ENCODE measurements at places on chromosomes 3 and 15.
A peak's percentile ranks its signal among the peaks of the same experiment; 100 is the strongest.

GRCh38 chr15:49573421-49573820 is 47.2 kb downstream of the FAM227B start:
- DNase-seq = no peak

DNA sequence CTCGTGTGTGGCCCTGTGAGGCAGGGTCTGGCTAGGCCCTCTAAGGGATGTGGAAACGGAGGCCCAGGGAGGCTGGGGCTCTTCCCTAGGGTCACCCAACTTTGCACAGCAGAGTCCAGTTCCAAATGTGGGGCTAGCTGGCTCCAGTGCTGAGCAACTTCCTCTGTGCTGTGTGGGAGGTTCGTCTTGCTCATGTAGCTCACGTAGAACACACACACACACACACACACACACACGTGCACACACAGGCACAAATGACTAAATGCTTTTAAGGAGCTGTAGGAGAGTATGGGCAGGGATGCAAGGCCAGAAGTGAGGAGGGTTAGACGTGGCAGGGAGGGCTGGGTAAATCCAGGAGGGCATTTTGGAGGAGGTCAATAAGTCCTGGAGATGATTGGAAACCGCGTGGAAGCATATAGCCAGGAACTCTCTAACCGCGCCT is 213.8 kb downstream of the RPLP1 start:
- DNase-seq = peak; percentile 6

- no peak for DNase-seq
These were observed 540.9 kb downstream of the MAGI1 start for GRCh38 chr3:65497846-65498245.

GRCh38 chr3:194817936-194818335 is 132.3 kb downstream of the FAM43A start:
- DNase-seq = no peak

GRCh38 chr3:85591451-85591850 is 632.7 kb downstream of the CADM2 start:
- DNase-seq = peak; percentile 35

DNA sequence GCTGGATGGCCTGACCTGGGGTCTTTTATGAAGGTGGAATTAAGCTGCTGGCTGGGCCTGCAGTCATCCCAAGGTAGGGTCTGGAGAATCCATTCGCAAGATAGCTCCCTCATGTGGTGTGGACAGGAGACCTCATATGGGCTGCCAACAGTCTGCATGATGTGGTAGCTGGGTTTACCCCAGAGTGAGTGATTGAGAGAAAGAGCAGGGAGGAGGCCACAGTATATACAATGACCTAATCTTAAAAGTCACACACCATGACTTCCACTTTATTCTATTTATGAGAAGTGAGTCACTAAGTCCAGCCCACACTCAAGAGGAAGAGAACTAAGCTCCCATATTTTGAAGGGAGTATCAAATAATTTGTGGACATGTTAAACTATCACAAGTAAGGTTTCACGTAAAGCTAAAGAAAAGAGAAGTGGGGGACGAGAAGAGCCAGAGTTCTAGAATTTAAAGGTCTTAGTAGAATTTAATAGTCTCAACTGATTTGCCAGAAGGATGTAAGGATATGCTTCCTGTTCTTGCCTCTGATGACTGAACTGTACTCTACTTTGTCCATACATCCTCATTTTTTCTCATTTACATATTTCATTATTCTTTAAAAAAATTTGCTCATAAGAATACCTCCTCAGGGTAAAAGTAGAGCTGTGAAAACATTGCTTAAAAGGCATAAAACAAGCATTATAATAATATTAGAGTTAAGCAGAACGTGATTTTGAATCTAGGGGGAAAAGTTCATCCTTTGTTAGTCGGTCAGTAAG is 184.4 kb downstream of the PEX5L start:
- peak; percentile 6 for DNase-seq

- no peak for DNase-seq
These were observed 13.7 kb upstream of the SEMA3B start for GRCh38 chr3:50255251-50255615.

GRCh38 chr3:123807820-123808219 is 76.3 kb downstream of the MYLK start:
- DNase-seq = no peak

GRCh38 chr3:48467473-48468267 is 21.1 kb downstream of the ATRIP start:
- DNase-seq = no peak

- DNase-seq = no peak
These were observed 1298.6 kb downstream of the SI start for GRCh38 chr3:163779396-163780344.

- no peak for DNase-seq
These were observed 127.1 kb upstream of the ANKRD28 start for GRCh38 chr3:15924914-15925313.

DNA sequence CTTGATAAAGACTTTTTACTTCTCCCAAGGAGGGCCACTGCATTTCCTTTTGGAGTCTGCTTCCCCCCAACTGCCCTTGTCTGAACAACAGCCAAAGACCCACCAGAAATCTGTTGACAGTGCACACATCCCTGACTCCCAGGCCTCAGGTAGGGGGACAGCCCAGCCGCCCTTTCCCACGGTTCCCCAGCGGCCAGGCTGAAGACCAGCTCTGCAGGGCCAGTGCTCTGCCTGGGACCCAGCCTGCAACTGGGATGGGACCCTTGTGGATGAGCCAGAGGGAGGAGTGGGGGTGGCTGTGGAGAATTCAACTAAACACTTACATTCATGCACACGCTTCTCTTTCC is 8.1 kb upstream of the PRR23E start:
- no peak for DNase-seq

- DNase-seq = no peak
These were observed 246.1 kb downstream of the NFKBIZ start for GRCh38 chr3:102095383-102095782.

DNA sequence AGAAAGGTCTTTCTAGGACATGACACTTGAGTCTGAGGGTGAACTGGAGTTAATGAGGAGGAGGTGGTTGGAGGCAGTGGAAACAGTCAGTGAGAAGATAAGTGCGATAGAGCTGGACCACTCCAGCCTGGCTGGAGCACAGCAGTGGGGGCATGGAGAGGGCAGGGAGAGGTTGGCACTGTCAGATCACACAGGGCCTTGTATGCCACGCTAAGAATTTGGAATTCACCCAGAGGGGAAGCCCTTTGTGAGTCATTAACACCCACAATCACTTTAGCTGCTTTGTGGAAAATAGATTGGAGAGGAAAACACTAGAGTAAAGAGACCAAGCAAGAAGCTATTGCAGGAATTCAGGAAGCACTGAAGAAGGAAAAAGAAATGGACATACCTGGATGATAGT is 83.3 kb downstream of the ZNF621 start:
- no peak for DNase-seq

DNA sequence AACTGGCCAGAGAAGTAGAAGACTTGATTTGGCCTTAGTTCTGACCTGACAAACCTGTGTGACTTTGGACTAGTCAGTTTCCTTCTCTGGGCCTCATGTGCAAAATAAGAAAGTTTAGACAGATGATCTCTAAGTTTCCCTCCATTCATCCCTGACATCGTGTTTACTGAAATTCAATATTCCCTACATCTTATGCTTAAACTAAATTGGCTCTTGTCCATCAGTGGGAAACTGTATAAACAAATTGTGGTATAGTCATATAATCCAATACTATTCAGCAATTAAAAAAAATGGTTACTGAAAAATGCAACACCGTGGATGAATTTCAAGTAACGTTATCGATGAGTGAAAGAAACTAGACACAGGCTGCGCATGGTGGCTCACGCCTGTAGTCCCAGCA is 64.4 kb upstream of the HRH1 start:
- no peak for DNase-seq

DNA sequence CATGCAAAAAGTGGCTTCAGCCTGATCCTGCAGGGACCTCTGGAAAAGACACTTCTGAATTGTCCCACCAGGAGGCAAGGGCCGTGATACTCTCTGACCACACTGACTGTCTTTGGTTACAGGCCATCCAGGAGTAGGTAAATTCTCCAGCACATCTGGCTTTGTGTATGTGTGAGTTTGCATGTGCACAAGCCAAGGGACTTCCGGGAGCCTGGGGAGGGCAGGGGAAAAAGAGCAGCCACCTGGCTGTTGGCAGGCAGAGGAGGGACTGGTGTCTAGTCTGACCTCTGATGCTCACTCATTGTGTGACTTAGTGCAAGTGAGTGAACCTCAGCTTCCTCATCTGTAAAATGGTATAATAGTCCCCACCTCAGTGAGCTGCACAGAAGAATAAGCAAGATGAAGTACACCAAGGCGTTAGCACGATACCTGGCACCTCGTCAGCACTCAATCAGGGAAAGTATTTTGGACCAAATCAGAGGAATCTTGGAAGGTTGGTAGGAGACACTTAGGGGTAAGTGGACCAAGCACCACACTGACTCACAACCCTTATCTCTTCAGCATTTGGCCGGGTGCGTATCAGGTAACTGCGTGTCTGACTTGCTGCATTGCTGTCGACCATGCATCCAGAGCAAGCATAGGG is 19.1 kb downstream of the KLHL6 start:
- DNase-seq = no peak

DNA sequence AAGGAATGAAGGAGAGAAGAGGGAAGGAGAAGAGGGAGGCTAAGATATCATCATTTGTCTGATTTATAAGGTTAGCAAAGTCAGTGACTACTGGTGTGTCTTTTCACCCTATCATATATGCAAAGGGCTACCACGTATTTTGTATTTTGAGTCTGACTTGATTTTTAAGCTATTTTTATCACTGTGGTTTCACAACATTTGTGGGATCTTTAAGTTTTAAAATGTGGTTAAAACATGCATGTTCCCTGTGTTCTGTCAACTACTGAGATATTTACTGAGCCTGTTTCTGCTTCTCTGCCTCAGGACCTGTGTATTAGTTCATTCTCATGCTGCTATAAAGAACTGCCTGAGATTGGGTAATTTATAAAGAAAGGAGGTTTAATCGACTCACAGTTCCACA is 22.5 kb upstream of the SPTSSB start:
- no peak for DNase-seq

DNA sequence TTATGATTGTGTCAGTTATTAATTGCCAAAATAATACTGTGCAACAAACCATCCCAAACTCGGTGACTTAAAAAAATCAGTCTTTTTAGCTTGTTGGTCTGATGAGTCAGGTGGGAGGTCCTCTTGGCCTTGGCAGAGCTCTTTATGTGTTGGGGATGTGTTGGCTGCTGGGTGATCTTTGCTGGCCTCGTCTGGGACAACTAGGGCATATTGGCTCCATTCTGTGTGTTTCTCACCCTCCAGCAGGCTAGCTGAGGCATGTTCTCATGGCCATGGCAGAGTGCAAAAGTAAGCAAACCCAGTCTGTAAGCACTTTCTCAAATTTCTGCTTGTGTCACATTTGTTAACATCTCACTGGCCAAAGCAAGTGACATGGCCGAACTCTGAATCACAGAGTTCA is 251.6 kb downstream of the RPLP1 start:
- DNase-seq = no peak

GRCh38 chr15:64067564-64068030 is 21.3 kb upstream of the DAPK2 start:
- DNase-seq = peak; percentile 24

- DNase-seq = no peak
These were observed 424.6 kb downstream of the GRM7 start for GRCh38 chr3:7285505-7285904.

DNA sequence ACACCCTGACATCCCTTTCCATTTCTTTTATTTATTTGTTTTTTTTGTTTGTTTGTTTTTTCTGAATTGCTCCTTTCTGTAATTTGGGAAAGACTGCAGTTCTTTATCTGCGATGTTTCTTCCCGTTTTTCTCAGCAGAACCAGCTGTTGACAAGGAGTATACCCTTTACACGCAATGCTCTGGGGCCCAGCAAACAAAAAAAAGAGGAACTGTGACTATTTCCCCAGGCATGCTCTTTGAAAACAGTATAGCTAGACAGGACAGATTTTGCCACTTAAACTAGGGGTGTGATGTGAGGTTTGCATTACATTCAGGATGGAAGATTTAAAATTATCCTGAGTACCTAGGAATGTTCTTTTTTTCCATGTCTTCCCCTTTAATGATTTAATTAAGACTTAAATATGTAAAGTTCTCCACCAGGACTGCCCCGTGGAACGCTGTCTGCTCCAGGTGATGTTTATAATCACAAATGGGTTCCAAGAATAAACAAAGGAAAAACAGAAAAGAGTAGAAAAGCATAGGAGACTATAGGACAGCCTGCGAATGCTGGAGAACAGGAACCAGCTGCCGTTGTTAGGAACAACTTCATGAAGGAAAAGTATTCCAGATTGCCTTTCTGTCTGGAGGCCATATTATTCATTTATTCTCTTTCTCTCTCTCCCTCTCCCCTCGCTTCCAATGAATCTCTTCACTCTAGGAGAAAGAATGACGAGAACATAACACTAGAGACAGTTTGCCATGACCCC is 43.3 kb downstream of the TGFBR2 start:
- DNase-seq = peak; percentile 49

GRCh38 chr3:59559721-59560435 is 510.1 kb upstream of the CFAP20DC start:
- peak; percentile 96 for DNase-seq

DNA sequence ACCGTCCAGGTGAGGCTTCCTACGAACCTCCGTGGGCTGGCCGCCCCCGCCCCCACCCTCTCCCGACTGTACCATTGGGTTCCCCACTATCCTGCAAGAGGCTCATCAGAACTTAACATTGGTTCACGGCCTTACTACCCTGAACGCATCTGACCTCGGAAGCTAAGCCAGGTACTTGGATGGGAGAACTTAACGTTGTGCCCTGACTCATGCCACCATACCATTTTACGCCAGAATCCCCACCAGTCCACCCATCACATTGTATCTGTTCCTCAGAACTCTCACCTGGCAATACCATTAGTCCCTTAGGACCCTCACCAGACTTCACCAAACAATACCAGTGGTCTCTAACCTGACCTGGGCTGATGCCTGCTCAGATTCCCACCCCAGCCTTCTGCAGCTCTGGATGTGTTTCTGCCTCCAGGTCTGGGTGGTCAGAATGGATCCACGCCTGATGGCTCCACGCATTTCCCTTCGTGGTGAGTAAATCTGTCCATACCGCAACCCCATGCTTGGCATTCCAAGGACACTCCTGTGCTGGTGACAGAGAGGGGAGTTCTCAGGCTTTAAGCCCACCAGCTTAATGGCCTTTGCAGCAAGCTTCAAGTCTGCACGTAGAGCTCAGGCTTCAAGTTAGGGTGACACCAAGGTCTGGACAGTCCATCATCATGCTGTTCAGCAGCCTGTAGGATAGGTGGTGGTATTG is 562 bp downstream of the TCTA start:
- no peak for DNase-seq

DNA sequence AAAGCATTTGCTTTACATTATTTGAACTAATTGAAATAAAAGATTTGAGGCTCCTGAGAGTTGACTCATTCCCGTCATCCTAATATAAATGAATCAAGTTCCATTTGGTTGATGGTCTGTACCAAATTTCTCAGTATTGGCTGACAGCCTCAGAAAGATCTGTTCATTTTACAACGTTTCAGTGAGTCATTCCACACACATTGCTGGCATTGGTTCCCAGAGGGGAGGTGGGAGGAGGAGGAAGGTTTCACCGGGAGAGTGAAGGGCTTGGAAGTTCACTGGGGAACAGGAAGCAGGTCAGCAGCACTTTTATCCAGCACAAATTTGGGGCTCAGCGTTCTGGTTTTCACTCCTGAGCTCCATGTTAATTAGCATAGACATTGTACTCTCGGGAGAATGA is 176.7 kb upstream of the CADPS start:
- DNase-seq = peak; percentile 96
